NCI-H2107 (cell line): ENCODE measurements at places on chromosomes 5 and 9.

- no peak for DNase-seq
These were observed 99.9 kb upstream of the TLE4 start for GRCh38 chr9:79471580-79472543.

DNA sequence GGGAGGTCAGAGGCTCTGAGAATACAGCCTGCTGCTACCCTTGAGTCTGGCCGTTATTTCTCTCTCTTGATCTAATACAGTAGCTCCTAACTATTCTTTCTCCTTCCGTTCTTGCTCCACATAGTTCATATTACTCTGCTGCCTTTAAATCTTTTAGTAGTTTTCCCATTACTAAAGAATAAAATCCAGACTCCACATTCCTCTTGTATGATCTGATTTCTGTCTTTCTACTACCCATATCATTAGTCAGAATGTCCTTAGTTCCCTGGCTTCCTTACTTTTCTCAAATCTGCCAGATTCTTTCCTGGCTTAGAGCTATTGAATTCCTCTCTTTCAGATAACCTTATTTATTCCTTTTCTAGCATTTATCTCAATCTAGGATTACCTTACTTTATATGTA, 40.0 kb downstream of the MARCHF6 start:
- DNase-seq: no peak

- DNase-seq: no peak
These were observed 117.0 kb downstream of the NXNL2 start for GRCh38 chr9:88651682-88652633.

GRCh38 chr9:113963696-113964494, 87.8 kb downstream of the ZNF618 start:
- no peak for DNase-seq

GRCh38 chr9:97735070-97735600, 38.0 kb upstream of the XPA start:
- no peak for DNase-seq

- DNase-seq: no peak
These were observed 21.2 kb downstream of the SPATA31D3 start for GRCh38 chr9:81964218-81965171.

- DNase-seq: no peak
These were observed 302 bp downstream of the LCN9 start for GRCh38 chr9:135663451-135663770.
